Kasumi-1 (cell line): ENCODE measurements at places on chromosomes 5 and 9.

DNA sequence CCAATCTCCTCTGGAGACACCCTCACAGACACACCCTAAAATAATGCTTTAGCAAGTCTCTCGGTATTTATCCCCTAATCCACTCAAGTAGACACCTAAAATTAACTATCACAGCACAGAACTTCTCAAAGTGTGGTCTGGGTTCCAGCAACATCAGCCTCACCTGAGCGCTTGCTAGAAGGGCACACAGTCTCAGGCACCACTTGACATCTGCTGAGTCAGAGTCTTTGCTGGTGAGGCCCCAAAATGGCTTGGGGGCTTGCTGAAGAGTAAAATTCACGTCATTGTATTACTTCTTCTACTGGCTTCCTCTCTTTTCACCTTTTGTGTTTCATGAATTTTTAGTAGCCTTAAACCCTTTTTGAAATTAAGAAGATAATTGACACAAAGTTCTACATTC lies 9.0 kb downstream of the FOXB2 start:
- no peak for DNase-seq

GRCh38 chr5:128673970-128674369 lies 135.9 kb upstream of the FBN2 start:
- no peak for DNase-seq

- no peak for DNase-seq
Measured at GRCh38 chr5:1228120-1228519, 2.9 kb downstream of the SLC6A18 start.

DNA sequence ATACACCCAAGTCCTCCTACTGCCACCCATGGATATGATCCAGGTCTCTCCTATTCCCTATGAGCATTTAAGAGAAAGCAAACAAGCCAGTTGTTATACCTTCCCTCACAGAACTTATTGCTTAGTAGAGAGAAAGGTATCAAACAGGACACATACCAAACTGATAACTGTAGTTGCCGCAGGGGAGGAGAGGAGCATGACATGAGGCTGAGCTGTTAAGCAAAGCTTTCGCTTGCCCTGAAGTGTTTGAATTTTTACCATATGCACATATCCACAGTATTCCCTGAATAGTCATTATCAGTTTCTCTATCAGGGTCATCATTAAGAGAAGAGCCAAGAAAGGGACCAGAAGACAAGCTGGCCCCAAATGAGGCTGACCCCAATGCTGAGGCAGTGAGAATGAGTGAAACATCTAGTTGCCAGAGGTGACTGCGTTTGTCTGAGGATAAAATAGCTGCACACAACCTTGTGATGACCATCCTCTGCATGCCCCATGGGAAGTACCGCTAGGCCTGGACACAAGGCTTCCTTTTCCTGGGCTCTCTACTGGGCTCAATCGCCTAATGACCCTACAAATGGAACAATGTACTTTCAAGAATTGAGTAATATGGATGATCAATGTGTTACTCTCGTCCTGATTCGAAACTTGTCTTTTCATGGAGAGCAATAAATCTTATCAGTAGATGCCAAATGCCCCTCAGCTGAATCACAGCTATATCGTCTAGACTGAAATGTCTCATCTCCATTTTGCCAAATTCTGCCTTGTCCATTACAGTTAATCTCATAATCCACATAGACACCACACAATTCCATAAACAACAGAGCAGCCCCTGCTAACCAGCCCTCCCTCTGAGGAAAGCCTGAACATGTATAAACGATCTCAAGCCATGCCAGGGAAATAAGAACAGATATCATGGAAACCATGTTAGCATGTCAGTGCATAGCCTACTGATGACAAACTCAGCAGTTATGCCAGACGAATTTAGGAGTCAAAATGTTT lies 4.3 kb upstream of the IFNK start:
- no peak for DNase-seq

- no peak for DNase-seq
Measured at GRCh38 chr5:142038735-142039134, 25.9 kb upstream of the GNPDA1 start.

DNA sequence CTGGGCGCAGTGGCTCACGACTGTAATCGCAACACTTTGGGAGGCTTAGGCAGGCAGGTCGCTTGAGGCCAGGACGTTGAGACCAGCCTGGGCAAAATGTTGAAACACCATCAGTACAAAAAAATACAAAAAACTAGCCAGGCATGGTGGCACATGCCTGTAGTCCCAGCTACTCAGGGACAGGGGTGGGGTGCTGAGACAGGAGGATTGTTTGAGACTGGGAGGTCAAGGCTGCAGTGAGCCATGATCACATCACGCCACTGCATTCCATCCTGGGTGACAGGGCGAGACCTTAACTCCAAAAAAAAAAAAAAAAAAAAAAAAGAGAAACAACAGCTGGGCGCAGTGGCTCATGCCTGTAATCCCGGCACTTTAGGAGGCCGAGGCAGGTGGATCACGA lies 23.7 kb downstream of the DCAF12 start:
- DNase-seq: no peak

DNA sequence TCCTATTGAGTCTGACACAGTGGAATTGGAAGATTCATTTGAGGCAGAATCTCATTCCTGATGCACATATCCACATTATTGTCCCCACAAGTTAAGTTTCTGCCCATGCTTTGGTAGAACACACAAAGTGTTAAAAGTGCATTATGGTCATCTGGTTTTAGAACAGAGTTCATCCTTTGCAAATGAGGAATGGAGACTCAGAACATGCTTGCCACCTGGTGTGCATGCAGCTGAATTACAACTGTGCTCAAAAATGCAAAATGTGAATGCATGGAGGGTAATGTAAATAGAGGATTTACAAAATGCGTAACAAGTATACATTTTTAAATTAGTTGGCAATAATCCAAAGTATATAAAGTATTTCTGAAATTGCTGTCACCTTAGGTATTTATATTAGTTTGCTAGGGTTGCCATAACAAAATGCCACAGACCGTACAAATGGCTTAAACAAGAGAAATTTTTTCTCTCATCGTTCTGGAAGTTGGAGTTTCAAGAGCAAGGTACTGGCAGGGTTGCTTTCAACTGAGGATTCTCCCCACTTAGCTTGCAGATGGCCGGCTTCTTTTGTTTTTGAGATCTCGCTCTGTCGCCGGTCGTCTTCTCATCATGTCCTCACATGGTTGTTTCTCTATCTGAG lies 671.1 kb downstream of the TAF11L14 start:
- peak; percentile 69 for DNase-seq

DNA sequence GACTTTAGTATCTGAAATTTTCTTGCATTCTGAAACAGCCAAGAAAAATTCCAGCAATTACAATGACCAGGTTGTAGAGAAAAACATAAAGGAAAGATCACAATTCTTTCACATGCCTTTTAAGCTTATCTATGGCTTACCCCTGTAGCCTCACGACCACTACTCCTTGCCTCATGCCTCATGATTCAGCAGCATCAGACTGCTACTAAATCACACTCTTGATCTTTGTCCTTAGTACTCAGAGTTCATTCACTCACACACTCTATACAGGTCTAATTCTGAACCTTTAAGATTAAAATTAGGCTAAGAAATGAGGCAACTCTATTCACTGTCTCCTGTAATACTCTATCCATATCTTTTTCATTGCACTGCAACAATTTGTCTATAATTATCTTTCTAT lies 415.1 kb downstream of the MLLT3 start:
- DNase-seq: no peak

GRCh38 chr5:143693651-143694252 lies 118.2 kb upstream of the HMHB1 start:
- DNase-seq: no peak

- no peak for DNase-seq
Measured at GRCh38 chr5:167304834-167305469, 986.5 kb upstream of the WWC1 start.

- DNase-seq: no peak
Measured at GRCh38 chr5:55900776-55901175, 49.6 kb downstream of the IL31RA start.

- DNase-seq: no peak
Measured at GRCh38 chr5:61366497-61367240, 34.6 kb downstream of the ZSWIM6 start.

DNA sequence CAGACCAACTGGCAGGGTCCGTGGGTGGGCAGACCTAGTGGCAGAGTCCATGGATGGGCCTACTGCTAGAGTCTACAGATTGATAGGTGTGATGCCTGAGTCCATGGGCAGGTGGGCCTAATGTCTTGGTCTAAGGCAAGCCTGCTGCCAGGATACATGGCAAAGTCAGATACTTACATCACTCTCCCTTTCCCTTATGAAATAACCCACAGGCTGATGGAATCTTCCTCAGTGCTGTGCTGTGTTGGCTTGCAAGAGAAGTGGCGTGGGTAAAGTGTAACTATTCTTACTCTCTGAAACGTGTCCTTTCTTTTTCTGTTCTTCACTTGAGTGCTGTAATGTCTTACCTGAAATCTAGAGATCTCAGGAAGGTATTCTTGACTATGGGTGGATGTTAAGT lies 67.3 kb upstream of the ADRB2 start:
- DNase-seq: no peak

- peak; percentile 37 for DNase-seq
Measured at GRCh38 chr5:149913436-149914419, 30.9 kb downstream of the PDE6A start.

DNA sequence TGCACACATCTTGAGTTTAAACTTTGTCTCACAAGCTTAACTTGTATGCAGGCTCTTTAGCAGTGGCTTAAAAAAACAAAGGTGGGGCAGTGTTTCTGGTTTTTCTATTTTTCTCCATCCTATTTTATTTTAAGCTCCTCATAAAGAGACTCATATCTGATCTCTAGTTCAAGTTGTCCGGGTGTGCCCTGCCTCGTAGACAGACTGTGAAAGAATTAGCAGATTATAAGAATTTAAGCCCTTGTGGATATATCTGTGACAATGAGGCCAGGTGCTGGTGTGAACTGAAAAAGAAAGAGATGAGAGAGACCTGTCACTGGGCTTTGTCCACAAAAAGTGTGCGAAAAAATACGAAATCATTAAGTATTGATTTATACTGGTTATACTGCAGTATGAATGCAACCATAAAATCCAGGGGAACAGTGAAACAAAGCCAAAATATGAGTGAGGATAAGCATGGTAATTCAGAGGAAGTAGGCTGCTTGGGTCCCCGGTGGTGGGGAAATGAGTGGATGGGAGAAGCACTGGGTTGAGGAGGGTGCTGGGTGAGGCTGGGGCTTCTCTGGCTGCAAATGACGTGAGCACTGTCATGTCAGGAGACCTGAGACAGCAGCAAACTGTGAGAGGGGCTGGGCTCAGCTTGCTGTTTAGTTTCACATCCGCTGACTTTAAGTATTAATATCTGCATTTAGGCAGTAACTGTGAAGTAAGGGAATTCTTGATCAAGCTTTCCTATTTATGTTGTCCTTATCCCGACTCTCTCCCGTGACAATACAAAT lies 179.7 kb upstream of the ANKRD55 start:
- peak; percentile 40 for DNase-seq

DNA sequence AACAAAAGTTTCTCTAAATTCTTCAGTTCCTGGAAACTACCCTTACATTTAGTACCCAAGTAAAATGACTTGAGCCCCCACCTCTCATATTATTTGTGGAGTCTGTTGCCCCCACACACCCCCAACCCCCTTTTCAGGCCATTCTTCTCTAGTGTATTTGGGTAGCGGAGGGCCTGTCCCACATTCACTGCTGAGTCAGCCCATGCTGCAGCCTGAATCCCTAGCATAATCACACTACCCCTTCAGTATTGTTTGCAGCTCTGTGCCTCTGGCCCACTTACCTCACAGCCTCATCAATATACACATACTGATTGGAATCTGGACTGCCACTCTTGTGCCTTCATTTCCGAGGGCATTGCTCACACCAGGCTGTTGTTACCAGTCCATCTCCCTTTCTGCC lies 26.8 kb downstream of the RGS7BP start:
- no peak for DNase-seq

- DNase-seq: no peak
Measured at GRCh38 chr5:134125039-134126015, 10.8 kb downstream of the TCF7 start.
